ENCODE measurements at places on chromosomes 1 and 21.

DNA sequence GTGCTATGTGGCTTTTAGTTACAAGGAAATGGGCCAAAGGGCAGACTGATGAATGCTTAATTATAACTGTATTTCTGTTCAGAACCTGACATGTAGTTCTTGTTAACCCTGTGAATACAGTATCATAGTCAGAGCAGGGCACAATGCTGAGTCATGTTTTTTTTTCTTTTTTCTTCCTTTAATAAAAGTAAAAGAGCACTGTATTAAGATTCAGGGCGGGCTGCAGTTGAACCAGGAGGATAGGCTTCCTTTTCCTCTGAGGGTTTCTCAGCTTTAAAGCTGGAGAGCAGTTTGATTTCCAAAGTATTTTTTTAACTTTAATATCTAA is 8.7 kb downstream of the CLDN8 start:
- DNase-seq: no peak

- DNase-seq: no peak
These were observed at the start of gene DENND2C for GRCh38 chr1:114669562-114670082. Gene DENND2C, minus strand, starts transcription at chr1:114670049. Its CDS starts 44,065 bp downstream, at chr1:114625984.

DNA sequence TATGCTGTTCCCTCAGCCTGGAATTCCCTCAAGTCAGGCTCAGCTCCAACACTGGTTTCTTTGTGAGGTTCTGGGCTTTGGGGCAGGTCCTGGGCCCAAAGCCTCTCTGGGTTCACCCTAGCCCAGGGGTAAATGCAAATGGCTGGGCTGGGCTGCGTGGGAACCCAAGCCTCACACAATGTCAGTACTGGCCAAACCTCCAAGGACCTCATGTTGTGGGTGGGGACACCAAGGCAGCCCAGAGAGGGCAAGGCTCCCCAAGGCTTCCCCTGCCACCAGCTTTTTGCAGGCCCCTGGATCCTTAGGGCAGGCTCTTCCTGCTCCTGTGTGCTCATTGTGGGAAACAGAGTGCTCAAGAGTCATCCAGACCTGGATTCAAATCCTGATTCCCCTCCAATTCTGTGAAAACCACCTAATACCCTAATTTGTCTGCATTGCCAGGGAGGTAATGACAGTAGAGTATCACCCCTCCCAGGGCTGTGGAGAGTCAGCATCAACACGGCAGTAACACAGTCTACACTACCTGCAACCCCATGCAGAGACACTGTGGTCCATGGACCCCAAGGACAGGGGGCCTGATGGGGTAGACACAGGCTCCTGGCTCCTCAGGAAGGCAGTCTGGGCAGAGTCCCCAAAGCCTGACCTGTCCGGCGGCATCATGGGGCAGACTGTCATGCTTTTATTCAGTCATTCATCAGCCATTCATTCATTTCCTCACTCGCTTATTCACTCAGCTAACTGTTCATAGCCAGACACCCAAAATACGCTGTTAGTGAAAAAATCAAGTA is 85.7 kb downstream of the DMRTB1 start:
- DNase-seq: no peak

DNA sequence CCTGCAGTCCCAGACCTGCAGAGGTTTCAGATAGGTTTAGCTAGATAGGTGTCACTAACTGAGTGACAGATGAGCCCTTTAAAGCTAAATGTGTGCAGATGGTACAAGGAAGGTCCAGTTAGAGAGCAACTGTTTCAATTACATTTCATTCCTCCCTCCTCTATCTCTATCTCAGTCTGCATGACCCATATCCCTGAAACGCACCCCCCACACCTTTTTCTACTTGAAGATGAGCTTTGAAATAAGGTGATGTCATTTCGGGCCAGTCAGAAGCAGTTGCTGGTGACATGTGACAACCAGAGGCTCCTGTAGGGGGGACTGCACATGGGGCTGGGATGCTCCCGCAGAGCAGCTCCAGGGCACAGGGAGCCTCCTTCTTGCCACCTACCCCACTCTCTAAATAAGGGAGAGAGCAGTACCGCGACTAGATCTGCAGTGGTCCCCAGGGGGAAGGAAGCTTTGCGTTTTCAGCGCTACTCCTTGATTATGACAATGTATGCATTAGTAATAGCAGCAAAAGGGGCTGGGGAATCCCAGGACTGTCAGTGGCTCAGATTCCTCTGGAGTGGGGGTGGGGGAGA is 4.3 kb downstream of the ATP8B2 start:
- DNase-seq: peak; percentile 38

GRCh38 chr1:204994086-204994862 is 48.7 kb upstream of the CNTN2 start:
- DNase-seq: peak; percentile 63

DNA sequence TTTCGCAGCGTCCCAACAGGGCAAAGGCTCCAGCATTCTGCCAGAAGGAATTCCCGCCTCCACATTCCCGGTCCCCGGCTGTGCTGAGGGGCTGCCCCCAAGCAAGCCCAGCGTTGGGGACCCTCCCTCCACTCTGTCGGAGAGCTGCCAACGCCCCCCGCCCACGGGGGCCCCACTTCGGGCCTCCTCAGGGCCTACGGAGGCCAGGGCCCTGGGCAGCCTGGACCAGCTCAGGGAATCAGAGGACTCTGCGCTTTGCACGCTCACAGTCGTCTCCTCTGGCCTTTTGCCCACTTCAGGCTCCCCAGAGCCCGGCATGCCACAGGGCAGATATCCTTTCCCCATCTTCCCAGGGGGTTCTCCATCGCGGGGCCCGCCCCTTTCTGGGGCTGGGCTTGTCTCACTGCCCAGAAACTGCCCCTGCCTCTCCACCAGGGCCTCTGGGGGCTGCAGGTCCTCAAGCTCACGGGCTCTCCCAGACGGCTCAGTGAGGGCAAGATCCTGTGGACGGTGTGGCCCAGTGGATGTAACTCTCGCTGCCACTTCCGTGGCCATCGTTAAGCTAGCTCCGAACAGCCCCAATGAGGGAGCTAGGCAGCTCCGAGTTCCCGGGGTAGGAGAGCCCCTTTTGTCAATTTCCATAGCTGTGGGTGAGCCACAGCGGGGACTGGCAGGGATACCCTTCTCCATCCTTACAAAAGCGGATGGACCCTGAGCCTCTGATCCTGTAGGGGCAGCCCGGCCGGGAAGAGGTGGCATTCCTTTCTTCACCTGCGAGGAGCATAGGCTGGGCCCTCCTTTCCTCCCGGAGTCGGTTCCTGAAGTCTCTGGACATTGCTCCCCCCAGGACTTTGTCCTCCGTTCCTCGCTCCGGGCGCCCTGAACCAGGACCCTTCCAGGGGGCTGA is 2.8 kb downstream of the ITPKB start:
- DNase-seq: no peak
